Kasumi-1 (cell line): ENCODE measurements at places on chromosomes 4 and X.

GRCh38 chr4:141350122-141350905 lies 129.6 kb downstream of the ZNF330 start:
- DNase-seq: no peak

DNA sequence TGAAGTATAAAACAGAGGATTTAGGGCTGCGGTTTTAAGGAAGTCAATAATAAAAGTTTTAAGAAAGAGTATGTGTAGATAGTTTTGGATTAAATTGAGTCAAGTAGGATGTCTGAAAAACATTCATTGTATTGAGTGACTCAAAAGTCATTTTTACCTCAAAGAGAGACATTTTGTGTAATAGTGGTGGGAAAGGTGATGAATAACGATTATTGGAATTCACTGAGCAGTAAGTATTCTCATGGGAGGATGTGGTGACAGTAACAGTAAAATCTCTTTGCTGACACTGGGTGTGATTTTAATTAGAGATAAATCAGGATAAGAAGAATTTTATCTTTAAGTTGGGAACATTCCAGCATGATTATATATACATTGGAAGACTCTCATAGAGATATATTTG lies 233.6 kb downstream of the PDHA2 start:
- DNase-seq: no peak

- DNase-seq: peak; percentile 3
Measured at GRCh38 chrX:40933132-40933705, 152.0 kb upstream of the USP9X start.

DNA sequence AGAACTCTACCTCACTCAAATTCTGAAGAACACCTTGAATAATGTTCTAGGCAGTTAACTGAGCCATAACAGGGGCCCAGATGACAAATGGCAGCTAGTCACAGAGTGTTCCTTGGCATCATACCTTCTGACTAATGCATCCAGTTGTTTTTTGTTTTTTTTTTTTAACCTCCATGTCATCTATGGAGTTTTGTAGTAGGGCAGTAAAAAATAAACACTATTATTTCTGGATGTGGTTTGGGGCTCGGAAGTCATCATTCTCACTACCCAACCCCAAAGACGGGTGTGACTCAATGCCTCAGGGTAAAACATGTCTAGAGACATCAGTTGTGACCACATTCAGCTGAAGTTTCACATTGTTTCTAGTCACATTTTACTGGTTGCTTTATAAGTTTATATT lies 31.2 kb upstream of the MCF2 start:
- no peak for DNase-seq

DNA sequence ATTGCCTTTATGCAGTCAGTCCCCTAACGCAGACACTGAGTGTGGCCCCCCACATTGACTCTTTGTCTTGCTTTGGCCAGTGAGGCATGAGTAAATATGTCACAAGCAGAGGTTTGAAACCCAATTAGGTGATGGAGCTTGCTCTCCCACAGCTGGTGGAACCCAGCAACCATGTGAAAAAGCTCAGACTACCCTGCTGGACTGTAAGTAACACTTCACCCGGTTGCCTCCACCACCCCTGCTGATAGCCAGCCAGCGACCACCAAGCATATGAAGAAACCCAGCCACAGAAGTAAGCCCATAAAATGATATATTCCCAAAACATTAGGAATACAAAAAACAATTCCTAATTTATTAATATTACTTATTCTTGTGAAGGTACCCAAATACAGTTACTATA lies 21.6 kb upstream of the PDCL2 start:
- DNase-seq: no peak

DNA sequence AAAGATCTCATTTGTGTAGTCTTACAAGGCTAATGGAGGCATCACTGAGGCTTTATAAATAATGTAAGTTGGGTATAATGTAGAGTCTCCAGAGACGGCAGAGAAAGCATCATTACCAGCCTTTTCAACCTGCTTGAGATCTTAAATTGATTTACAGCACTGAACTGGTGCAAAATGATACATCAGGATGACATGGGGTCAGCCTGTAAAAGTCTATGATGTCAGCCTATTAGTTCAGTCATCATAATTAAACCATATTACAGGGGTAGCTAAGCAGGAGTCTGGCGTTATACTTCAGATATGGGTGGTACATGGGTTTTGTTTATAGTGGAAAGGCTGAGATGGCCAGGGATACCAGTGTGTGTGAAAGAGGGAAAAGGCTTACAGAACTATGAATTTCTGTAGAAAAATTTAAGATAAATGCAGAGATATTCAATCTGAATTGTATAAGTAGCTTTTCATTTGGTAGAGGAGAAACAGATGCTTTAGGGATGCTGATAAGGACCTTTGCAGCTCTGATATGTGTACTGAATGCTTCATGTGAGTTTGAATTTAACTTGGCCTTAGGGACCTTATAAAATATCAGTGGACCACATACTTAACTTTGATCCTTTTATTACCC lies 2.7 kb downstream of the SMAD1 start:
- no peak for DNase-seq

- no peak for DNase-seq
Measured at GRCh38 chr4:4446434-4446833, 59.5 kb downstream of the NSG1 start.

- DNase-seq: no peak
Measured at GRCh38 chr4:11532138-11532537, 103.4 kb upstream of the HS3ST1 start.

DNA sequence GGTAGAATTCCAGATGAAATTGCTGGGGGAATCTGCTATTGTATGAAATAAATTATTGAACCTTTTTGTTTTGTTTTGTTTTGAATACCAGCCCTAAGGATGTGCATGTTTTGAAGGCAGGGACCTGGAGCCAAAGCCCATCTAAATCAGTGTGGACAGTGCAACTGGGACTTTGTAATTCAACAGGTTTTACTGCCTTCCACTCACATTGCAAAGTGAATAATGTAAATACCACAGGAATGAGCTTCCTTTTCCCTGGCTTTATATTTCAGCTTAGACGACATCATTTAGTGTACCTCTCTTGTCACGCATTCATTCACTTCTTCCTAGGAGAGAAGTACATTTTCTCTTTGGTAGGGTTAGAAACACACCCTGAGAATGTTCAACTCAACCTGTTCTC lies 795.0 kb downstream of the CENPC start:
- DNase-seq: no peak

DNA sequence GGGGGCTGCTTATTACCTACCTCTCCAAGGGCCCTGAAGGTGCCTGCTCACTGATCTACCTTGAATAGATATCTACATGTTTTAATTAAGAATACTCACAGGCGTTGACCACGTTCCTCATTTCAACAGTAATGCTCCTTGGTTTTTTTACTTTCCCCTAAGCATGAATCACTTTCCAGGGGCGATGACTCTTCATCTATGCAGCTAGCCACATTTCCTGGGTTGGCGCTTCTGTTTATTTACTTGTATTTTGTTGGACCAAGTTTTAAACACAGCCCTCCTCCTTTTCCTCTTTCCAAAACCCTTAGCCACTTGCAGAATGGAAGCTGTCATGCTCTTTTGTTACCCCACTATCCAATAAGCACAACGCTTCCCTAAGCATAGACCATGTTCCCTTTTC lies 50.8 kb downstream of the CBLL2 start:
- no peak for DNase-seq

DNA sequence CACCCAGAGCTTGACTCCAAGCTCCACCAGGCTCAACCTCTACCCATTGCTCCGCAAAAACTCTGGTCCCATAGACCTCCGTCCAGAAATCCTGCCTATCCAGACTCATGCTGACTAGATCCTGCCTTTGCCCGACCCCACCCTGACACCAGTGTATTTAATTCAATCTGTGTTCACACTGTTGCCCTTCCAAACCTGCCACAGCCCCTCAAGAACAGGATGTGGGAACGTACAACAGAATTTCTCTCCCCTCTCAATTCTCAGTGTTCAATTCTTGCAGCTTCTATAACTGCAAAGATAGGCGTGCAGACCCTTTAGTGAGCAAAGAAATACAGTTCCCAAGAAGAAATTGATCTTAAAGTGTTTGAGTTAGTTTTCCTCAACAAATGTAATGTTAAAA lies 154.2 kb upstream of the FRG1 start:
- DNase-seq: no peak

DNA sequence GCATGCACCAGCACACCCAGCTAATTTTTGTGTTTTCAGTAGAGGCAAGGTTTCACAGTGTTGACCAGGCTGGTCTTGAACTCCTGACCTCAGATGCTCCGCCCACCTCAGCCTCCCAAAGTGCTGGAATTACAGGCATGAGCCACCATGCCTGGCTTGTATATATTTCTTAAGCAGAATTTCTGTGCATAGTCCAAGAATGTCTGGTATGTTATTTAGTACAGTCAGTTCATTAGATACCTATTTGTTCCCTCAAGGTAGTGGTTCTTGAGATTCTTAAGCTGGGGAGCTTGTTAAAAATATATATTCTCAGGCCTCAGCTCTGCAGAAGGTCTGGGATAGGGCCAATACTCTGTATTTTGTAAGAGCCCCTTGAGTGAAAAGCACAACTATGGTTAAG lies 4.6 kb upstream of the SERTM2 start:
- no peak for DNase-seq

GRCh38 chr4:8917868-8918783 lies 46.5 kb upstream of the HMX1 start:
- peak; percentile 51 for DNase-seq

- no peak for DNase-seq
Measured at GRCh38 chr4:1711055-1711570, 1.0 kb downstream of the SLBP start.

DNA sequence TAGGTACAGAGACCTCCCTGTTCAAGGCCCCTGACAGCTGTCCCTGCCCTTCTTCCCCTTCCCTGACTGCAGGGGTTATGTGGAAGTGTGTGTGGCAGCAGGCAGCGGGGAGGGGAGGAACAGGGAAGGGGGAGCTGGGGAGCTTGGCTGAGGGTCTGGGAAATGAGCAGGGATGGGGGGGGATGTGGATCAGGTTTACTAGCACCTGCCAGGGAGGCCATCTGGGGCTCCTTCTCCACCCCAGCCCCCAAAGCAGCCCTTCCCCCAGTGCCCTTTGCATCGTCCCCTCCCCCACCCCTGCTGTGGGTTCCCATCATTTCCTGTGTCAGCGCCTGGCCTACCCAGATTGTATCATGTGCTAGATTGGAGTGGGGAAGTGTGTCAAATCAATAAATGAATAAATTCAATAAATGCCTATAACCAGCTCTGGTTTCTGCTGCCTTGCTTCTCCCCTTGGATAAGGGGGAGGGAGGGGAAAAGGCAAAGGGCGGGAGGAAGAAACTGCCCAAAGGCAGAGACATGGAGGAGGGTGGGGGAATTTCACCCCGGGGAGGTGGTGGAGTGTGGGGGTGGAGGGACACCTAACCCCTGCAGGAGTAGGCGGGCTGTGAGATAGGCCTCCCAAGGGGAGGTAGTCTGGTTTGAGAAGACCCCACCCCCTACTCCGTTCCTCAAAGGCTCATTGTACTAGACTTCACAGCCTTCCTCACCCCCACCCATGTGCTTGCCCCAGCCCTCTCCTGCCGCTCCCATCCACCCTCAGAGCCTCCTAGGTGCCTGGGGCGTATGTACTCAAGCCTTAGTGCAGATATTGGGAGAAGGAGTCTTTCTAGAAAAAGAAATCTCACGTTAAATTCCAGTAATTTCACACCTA lies 3.2 kb downstream of the CXorf65 start:
- DNase-seq: peak; percentile 87

GRCh38 chr4:92387459-92388069 lies 83.8 kb downstream of the GRID2 start:
- peak; percentile 82 for DNase-seq

GRCh38 chr4:2714061-2714770 lies 41.9 kb downstream of the TNIP2 start:
- DNase-seq: no peak

DNA sequence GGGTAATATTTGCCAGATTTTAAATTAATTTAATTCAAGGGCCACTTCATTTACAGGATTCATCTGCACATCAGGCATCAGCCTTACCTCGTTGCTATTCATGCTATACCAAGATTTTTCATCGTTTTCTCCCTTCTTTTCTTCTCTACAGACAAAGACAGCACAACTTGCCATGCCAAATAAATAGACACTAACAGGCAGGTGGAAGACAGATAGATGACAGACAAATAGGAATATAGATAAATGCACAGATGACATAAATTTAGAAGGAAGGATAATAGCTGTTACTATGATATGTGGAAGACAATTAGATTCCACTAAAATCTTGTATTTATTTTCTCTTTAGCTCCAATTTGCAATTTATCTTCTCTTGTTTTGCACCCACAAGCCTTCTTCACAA lies 164.5 kb upstream of the ARX start:
- DNase-seq: no peak

- no peak for DNase-seq
Measured at GRCh38 chr4:5932035-5932568, 39.2 kb upstream of the CRMP1 start.

DNA sequence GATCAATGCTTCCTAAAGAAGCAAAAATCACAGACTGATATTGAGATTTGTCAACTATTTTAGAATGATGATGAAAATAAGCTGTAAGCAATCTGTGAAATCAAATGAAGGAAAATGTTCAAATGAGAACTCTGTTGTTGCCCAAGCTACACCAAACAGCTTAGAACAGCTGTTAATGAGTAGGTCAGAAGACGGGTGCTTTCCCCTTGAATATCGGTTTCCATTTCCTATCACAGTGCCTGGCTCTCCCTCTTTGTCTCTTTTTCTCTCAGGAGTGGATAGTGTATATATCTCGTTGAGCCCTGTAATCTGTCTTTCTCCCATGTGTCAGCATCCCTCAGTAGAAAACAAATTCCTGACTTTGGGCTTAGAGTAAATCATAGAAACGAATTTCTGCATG lies 1592.9 kb upstream of the TENM3 start:
- no peak for DNase-seq

- no peak for DNase-seq
Measured at GRCh38 chr4:173860094-173860493, 330.1 kb upstream of the HAND2 start.

DNA sequence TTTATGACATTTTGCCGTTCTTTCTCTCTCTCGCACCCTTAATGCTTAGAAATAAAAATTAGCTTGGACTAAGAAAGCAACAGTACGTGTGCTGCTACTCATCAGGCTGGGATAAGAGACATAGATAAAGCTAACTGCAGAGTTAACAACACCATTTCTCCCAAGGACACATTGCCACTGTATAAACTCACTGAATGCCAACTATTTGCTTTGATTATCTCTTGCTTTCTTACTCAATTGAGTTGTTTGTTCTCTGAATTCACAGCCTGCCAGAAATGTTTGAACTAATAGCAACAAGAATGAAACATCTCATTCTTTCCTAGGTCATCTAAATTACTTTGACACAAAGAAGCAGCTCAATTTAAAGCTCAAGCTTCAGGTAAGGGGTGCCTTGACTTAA lies 34.6 kb downstream of the F8 start:
- no peak for DNase-seq

GRCh38 chrX:69089203-69089602 lies 76.0 kb downstream of the PJA1 start:
- DNase-seq: no peak

GRCh38 chr4:70855464-70855863 lies 15.8 kb upstream of the GRSF1 start:
- DNase-seq: no peak

DNA sequence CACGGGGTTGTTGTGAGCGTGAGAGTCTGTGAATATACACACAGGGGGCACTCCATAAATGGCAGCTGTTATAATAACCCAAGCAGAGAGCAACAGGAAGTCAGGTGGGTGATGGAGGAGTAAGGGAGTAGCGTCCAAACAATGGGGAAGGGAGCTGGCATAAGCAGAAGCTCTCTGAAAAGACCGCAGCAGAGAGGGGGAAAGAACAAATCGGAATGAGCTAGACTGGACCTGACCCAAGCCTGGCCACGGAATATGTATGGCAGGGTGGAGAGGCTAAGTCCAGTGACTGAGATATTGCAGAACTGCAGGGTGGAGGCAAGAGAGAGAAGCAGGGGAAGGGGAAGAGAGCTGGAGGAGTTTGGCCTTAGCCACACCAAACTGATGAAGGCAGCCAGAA lies 6.5 kb upstream of the GJB1 start:
- DNase-seq: no peak
